Effector memory CD4-positive, alpha-beta T cell (primary cell): ENCODE measurements at places on chromosomes 2 and 18.

- peak; percentile 21 for DNase-seq
These were observed 77.0 kb upstream of the SERTAD2 start for GRCh38 chr2:64730551-64731262.

DNA sequence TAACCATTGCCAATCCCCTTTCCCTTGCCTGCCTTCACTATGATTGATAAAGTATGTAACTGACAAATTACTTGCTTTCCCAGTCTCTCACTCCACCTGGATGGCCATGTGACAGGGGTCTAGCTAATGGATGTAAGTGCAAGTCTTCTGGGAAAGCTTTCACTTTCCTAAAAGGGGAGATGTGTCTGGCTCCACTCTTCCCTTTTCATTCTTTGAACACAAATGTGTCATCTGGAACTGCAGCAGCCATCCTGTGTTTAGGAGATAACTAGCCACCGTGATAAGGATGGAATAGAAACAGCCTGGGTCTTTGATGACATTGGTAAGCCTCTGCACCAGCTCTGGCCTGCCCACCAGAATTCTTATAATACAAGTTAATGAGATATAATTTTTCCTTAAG, 38.2 kb downstream of the SNRPD1 start:
- no peak for DNase-seq

DNA sequence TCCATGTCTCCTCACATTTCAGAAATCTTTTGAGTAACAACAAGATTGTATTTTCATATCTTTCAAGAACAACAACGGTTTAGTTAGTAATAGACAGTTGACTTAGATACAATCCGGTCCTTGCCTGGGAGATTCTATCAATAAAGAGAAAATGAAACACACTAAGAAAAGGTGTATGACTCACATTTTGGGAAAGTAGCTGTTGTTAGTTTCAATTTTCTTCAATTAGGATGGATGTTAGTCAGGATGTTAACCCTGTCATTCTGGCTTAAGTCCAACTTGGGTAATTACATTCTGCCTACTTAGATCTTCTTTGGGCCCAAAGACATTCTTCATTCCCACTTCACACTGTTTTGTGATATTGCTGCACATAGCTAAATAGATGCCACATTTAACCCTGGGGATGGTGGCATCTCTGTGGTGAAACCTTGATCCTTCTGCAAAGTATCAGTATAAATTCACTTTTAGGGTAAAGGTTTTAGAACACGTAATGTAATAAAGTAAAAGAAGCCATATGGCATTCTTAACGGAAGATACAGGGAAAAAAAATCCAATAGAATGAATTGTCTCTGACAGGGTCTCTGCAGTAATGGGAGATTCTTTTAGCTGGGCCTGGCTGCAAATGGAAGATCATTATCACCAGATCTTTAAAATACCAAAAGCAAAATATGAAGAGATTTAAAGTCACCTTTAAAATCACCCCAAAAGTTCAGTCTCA, 365.5 kb downstream of the FIGN start:
- no peak for DNase-seq

DNA sequence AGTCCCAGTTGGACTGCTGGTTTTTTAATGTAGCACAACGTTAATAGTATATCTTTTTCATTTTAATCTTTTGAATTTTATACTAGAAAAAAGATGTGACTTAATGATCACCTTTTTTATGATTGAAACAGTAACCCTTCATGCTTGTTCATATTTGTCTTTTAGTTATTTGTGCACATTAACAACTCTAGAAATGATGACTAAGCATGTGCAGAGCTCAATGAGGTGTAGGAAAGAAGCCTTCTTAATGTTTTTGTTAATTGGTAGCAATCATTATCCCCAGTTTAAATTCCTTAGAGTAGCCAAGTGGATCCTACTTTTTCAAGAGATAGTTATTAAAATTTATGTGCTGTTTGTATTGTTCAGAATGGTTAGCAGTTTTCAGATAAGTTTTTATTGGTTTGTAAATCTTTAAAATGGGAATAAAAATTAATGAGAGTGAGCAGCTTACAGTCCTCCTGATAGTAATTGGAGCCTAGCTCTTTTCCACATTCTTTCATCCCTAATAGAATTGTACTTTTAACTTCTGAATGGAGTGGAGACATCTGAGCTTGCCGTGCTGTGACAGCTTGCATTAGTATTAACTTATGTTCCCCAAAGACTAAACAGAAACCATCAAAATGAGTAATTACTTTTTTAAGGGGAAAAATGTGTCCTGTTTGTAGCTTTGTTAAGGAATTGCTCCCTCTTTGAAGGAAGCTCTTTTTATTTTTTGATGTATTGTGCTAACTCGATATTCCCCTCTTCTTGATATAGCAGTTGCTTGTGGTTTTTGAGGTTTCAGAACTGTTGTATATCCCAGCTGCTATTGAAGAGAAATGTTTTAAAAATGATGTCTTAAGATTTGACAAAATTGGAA, 17.3 kb downstream of the PIK3C3 start:
- no peak for DNase-seq

DNA sequence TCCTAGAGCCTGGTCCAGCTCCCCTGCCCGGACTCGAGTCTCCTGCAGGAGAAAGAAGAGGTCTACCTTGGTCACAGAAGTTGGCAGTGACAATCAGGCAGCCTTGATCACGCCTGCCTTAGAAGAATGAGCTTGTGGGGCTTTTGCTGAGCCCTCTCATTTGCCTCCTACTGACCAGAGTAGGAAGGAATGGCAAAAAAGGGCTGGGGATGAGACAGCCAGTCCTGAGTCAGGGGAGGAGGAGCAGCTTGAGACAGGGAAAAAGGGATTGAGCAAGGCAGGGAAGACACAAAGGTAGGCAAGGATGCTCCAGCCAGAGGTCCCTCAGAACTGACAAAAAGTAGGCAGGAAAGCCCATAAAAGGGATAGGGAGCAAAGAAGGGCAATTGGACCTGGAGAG, 6.0 kb downstream of the WDR54 start:
- no peak for DNase-seq

DNA sequence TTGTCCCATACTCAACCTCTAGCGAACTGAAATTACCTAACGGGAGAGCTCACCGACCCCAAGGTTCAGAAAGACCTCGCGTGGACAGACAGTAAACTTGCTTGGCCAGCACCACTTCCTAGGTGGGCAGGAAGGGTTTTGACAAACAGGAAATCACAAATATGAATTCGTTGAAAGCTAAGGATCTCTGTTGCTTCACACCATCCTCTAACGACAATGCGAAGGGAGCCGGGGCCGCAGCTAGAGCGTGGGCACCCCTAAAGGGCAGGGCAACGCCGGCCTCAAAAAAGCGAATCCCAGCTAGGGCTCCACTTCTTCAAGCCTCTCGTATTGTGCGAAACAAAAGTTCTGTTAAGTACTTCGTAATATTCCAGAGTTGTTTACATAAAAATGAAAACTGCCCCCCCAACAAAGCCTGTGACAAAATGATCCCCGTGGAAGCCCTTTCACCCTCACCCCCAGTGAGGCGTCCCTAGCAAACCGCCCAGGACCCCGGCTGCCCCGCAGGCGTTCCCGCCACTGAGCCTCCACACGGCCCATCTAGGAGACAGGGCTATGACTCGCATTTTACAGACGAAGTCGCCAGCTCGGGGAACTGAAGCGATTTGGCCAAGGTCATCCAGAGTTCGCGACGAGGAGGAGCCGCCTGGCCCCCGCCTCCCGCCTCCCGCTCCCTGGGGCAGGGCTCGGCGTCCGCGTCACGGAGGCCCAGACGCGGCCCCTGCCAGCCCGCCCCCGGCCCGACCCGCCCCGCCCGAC, 548 bp downstream of the KANSL3 start:
- peak; percentile 79 for DNase-seq

DNA sequence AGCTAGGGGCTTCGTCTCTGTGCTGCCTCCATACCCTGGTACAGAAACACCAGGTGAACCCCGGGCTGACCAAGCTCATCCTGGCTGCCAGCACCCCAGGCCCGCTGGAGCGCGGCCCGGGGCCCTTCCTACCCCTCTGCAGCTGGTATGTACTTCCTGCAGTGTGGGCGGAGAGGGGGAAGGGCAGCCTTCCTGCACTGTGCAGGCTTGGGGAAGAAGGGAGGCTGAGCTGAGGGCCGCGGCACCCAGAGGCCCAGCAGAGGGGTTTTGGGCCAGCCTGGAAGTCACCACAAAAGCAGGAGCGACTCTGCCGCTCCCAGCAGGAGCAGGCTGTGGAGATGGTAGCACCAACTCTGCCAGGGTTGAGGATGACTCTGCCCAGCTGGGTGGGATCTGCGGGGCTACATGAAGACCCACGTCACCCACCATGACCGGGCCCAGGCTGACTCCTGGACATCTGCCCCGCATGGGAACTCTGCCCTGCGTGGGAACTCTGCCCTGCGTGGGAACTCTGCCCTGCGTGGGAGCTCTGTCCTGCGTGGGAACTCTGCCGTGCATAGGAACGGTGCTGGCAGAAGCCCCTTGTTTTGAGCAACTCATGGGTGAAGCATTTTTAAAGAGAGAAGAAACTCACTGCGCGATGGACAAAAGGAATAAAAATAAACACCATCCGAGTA, 273.3 kb downstream of the NDUFA10 start:
- no peak for DNase-seq

- DNase-seq: no peak
These were observed 139.3 kb downstream of the CD226 start for GRCh38 chr18:69808399-69808798.

GRCh38 chr18:36284671-36285295, 12.7 kb upstream of the FHOD3 start:
- peak; percentile 31 for DNase-seq

DNA sequence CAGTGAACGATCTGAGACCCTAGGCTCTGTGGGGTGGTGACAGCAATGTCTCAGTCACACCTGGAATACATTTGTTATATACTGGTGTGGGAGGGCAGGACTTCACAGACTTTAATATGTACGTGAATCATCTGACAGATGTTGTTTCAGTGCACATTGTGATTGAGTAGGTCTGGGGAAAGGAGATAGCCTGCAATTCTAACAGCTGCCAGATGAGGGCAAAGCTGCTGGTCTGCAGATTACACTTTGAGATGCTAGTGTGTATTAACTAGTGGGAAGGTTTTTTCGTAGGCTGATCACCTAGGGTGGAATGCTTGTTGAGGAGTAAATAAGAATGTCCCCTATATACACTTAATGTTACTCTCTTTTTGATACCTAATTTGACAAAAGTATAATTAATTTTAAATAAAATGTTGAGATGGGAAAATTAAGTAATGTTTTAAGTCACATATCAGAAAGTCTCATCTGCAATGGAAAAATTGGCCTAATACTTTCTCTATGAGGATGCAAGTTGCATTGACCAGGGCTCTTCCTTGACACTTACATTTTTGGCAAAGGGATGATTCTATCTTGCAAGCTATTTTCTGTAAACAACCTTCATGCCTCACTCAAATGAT, 496.9 kb upstream of the HNMT start:
- DNase-seq: no peak

- no peak for DNase-seq
These were observed 1.9 kb downstream of the SCYGR3 start for GRCh38 chr2:227612546-227613271.

DNA sequence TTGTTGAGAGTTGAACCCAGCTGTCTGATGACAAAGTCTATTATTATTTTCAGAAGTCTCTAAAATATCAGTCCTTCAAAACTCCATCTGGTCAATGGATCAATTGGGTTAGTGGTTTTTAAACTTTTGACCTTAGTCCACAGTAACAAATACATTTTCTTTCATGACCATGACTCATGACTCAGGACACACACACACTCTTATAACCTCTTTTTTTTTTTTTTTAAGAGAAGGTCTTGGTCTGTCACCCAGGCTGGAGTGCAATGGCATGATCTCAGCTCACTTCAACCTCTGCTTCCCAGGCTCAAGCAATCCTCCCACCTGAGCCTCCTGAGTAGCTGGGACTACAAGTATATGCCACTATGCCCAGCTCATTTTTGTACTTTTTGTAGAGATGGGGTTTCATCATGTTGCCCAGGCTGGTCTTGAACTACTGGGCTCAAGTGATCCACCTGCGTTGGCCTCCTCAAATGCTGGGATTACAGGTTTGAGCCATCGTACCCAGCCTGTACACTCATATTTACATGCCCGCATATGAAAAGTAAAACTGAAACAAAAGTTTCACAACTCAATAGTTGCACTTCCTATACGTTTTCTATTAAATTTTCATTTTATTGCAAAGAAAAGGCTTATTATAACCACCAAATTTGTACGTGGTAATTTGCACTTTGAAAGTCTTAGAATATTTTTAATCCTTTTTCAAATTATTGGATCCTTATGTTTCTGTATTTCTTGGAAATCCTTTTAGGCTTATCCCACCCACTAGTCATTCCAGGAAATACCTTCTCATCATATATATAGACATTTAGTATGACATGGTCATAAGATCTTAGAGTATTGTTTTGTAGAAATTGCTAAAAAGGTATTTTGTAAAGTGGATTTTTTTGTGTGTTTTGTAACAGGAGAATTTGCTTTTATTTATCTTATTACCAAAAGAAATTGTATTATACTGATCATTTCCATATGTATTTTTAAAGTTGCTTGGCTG, 199.0 kb downstream of the LPIN1 start:
- DNase-seq: no peak

GRCh38 chr2:128520791-128521190, 202.1 kb upstream of the HS6ST1 start:
- no peak for DNase-seq

GRCh38 chr2:162390801-162391200, 46.9 kb downstream of the GCA start:
- no peak for DNase-seq

GRCh38 chr2:237863689-237864443, 4.4 kb downstream of the RAMP1 start:
- DNase-seq: no peak

GRCh38 chr2:3504741-3505140, 14.6 kb downstream of the ADI1 start:
- DNase-seq: no peak

- no peak for DNase-seq
These were observed 12.5 kb downstream of the KCNIP3 start for GRCh38 chr2:95309599-95309998.

DNA sequence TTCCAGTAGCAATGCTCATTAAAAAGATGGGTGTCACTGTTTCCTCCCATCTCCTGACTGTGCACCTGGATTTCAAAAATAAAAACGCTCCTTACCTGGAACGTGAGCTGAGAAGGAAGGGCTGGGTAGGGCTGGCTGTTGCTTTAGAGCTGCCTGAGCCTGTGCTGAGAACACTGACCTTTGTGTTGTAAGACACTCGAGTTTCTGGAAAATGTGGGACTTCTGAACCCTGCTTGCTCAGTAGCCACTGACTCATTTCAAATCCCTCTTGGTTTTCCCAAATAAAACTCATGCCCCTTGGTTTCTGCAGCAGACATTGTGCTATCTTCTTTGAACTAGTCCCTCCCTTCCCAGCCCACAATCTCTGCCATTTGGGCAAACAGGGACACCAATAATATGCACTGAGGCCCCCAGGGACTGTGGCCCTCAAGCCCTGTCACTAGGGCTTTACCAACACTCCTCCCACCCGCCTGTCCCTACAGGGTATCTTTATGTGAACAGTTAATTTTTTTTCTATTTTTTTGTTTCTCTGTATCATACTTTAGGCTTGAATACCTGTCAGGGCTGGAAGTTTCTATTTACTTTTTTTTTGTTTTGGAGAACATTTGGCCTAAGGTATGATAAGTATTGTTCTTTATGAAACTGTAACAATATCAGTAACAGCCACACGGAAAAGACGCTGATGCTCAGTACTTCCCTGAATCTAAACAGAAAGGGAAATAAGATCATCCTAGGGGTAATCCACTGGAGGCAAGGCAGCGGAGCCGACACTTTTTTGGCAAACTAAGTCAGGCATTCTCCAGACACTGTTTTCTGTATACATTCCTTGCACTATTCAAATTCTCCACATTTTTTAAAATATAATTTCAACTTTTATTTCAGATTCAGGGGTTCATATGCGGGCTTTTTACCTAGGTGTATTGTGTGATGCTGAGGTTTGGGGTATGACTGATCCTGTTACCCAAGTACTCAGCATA, 280.2 kb downstream of the STK39 start:
- no peak for DNase-seq

- no peak for DNase-seq
These were observed 3.9 kb downstream of the KCNK3 start for GRCh38 chr2:26696351-26696816.
